T-helper 2 cell treated with Interferon-gamma antibody and Interleukin-4, amounts not matched to agents 5 μg/mL and 100 μg/mL, for 36 hours (primary cell): ENCODE measurements at places on chromosomes 13 and 19.
A peak's percentile ranks its signal among the peaks of the same experiment; 100 is the strongest.

GRCh38 chr13:100388923-100389322 is 199.7 kb downstream of the GGACT start:
- no peak for DNase-seq

DNA sequence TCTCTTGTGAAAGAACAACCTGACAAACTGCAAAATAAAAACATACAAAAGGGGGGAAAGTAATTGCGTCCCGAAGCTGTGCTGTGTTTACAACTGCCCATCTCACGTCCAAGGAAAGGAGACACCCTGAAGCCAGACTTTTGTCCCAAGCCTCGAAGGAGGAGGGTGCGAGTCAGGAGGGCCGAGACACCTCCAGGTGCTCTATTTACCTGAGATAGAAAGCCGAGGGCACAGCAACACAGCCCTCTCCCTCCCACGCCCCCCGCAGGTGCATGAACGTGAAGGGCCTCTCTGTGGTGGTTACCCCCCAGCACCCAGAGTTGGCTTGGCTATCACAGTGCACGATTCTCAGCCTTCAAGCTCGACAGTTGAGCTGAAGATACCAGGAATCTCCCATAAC is 33.2 kb downstream of the NLRP13 start:
- DNase-seq = no peak

DNA sequence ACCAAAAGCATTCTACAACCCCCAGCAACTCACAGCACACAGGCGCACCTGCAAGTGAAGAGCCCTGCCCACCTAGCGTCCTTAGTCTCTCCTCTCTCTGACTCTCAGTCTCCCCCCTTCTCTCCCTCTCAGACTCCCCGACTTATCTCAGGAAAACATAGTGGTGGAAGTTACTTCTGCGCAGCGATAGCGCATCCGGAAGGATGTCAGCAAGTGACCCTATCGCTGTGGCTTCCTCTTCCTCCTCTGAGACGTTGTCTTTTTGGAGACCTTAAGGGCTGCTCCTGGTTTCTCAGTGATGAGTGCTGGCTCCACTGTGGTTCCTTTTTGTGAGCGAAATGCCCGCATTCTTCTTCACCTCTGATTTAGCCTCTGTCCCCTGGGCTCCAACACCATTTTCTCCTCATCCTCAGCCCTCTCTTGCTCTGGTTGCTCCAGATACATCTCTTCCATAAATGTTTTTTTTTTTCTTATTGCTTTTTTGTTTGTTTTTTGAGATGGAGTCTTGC is 1.4 kb upstream of the YIF1B start:
- peak; percentile 34 for DNase-seq

DNA sequence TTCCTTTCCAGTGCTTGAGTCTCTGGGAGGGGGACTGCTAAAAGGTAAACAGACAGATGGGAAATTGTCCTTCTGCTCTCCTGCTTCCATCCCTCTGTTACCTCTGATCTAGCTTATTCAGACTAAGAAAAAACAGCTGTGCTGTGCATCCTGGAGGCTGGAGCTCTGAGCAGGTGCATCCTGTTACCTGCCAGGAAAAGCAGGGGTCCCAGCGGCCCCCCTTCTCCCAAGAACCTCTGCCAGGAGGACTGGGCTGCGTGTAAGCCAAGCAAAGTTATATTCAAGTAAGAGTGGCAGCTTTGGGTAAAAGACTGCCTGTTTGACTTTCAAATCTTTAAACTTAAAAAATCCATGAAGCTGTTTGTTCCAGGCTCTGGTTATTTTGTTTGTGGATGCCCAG is 75.1 kb downstream of the C13orf42 start:
- DNase-seq = no peak
